ENCODE measurements at places on chromosomes 1 and 21.

GRCh38 chr1:40363721-40364120, 9.8 kb upstream of the SMAP2 start:
- DNase-seq: no peak

DNA sequence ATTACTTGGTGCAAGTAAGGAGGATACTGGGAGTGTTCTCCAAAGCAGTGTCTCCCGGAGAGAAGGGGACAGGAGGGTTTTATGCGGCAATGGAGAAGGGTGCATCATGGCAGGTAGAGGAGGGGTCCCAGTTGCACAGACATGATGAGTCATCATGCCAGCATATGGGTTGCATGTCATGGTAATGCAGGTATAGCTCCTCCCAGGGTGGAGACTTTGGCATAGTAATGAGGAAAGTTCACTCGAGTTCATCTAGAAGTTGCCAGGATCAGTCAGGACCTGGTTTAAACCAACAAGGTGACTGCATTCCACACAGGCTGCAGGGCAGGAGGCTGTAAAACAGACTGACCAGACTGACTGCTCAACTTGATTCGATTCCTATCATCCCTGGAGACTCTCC, 355.7 kb upstream of the DUSP10 start:
- DNase-seq: no peak

- DNase-seq: no peak
These were observed 35.6 kb upstream of the EPHA8 start for GRCh38 chr1:22527555-22528296.

DNA sequence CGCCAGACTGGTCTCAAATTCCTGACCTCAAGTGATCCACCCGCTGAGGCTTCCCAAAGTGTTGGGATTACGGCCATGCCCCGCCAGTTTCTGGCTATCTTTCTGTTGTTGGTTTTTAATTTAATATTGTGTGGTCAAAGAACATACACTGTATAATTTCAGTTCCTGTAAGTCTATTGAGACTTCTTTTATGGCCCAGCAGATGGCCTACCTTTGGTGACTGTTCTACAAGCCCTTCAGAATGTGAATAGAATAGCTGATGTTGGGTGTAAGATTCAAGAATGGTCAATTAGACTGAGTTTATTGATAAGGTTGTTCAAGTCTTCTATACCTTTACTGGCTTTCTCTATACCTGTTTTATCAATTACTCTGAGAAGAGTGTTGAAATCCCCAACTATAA, 10.7 kb downstream of the HES2 start:
- no peak for DNase-seq

DNA sequence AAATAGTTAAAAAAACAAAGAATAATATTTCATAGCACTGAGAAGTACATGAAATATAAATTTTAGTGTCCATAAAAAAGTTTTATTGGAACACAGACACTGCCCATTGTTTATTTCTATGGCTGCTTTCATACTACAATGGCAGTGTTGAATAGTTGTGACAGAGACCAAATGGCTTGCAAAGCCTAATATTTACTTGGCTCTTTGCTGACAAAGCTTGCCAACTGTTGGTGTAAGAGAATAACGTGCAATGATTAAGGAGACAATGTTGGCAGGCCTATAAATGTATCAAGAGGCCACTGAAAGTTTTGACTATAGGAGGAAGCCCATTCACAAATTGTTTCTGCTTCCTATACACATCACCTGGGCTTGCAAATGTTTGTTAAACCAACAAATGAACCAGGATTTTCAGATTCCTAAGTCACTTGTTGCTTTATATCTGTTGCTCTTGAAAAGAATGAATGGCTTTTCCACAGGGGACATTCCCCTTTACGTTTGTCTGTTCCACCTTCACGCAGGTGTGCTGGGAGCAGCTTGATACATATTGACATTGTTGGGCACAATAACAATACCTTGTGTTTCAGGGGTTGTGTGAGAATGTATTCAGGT, 5.5 kb upstream of the ST6GALNAC3 start:
- DNase-seq: peak; percentile 50

- DNase-seq: no peak
These were observed 3.2 kb downstream of the ATP1B1 start for GRCh38 chr1:169109561-169110134.

- no peak for DNase-seq
These were observed 4.1 kb downstream of the UQCRHL start for GRCh38 chr1:15803380-15803779.

DNA sequence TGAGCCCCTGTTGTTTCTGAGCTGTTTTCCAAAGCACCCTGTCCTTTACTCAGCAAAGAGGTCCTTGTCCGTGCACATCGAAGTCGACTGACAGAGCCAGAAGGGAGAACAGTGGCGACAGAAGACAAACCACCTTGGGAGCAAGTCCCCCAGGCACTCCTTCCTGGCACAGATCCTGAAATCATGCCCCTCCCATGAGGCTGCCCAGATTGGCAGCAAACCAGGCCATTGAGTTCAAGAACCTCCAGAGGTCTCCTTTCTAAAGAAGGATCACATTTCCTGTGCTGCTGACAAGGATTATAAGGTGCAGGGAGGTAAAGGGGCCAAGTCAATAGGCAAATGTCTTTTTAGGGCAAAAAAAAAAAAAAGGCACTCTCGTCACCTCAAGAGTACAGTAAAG, 84.7 kb upstream of the HIVEP3 start:
- DNase-seq: no peak

DNA sequence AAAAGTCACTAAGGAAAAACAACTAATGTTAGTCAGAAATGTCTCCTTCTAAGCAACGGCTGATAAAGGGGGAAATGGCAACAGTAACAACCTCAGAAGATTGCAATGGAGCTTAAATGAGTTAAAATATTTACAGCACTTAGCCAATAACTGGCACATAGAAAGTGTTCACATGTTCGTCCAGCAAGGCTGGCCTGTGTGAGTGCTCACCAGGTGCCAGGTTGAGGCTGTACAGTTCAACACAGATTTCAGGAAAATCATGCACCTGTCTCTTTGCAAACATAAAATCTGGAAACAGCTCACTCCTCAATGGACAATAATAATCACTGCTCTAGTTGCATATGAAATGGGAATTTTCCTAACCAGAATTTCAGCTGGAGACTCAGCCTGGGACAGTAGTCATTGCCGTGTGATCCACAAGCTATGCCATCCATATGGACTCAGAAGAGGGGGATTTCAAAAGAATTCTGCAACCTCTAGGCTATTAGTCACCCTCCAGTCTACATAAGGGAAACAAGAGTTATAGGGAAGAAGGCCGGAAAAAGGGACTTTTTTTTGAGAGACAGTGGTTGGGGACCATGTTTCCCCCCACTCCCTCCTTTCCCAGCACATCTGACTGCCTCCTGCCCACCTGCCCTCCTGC, 68.6 kb downstream of the SYDE2 start:
- DNase-seq: no peak

DNA sequence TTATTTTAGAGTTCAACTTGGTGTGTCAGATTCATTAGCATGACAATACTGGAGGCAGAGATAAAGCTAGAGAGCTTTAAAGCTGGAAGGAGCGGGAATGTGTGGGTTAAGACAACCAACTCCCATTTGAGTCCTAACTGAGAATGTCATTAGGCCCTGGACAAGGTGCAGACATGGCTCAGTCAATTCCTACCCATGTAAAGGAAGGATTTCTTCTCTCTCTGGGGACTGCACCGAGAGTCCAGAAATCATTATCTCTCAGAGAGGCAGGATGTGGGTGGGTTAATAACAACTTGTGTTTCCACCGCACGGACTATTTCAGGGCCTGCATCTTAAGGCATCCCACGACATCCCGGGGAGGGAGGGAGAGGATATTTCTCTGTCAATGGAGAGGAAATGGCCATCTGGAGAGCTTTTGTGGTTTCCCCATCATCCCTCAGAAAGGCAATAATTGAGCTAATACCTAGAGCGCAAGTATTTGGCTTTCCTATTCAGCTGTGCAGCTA, 46.7 kb upstream of the SARS1 start:
- no peak for DNase-seq
